ENCODE measurements at places on chromosomes 6 and 20. TPM values are rescaled to one million over a fixed set of nuclear protein-coding genes. Genes with fewer than 3 reads are reported as not detected.

- peak overlapping the region; percentile 69 for H3K4me3 ChIP-seq
- DNase-seq: no peak
- peaks cover 40% of the 10 kb centered on the region for H3K4me1 ChIP-seq
- no peaks in the 10 kb centered on the region for H3K36me3 ChIP-seq
- no peaks in the 10 kb centered on the region for H3K27me3 ChIP-seq
- peak overlapping the region; percentile 88 for H3K27ac ChIP-seq
Measured at GRCh38 chr6:33424855-33425667, 5.2 kb downstream of the SYNGAP1 start.

DNA sequence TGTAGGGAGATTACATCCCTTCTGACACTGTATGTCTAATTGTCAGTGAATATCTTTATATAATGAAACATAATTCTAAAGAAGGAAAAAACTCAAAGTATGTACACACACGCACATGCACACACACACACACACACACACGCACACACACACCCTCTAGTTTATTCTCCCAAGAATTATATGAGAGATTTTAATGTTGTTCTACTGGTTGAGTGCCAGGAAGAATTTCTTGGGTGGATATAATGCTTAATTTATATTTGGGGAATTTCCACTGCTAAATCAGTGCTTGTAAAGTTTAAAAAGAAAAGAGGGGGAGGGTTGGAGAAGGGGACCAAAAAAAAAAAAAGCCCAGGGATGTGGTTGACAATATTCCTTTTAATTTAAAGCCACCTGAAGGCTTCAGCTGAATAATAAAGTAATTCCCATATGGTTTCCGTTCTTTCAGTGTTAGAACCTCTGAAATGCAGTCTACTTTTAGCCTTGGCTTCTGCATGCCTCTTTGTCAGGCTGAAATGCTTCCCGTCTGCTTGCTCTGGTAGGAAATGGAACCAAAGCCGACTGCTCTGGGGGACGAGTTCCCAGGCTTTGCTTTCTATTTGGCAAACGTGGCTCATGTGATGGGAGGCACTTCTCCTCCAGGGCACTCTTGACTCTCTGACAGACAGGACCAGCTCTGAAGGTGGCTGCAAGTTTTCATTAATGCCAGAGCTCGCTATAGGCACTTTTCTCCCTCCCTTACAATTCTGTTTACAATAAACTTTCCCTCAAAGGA, 225.4 kb downstream of the PRL start:
- H3K27ac ChIP-seq: no peak overlapping the region
- no peaks in the 10 kb centered on the region for H3K27me3 ChIP-seq
- no peak for DNase-seq
- no peaks in the 10 kb centered on the region for H3K4me1 ChIP-seq
- H3K4me3 ChIP-seq: no peak overlapping the region
- no peaks in the 10 kb centered on the region for H3K36me3 ChIP-seq

Gene IRF4
- 3.4 TPM for polyA plus RNA-seq

- no peaks in the 10 kb centered on the region for H3K4me1 ChIP-seq
- no peak overlapping the region for H3K27ac ChIP-seq
- H3K27me3 ChIP-seq: no peaks in the 10 kb centered on the region
Measured at GRCh38 chr20:36498386-36499179, 42.7 kb upstream of the MYL9 start.

GRCh38 chr6:25486550-25486949, 165.5 kb upstream of the SCGN start:
- H3K27me3 ChIP-seq: no peaks in the 10 kb centered on the region
- H3K4me3 ChIP-seq: no peak overlapping the region
- H3K27ac ChIP-seq: no peak overlapping the region
- H3K4me1 ChIP-seq: no peaks in the 10 kb centered on the region

Gene FAM83C
- not detected for polyA plus RNA-seq

GRCh38 chr20:33499355-33499754, 9.5 kb downstream of the CBFA2T2 start:
- H3K4me1 ChIP-seq: peaks cover 3% of the 10 kb centered on the region
- no peak overlapping the region for H3K27ac ChIP-seq
- H3K4me3 ChIP-seq: no peak overlapping the region
- DNase-seq: no peak
- H3K36me3 ChIP-seq: peaks cover 4% of the 10 kb centered on the region
- H3K27me3 ChIP-seq: no peaks in the 10 kb centered on the region

DNA sequence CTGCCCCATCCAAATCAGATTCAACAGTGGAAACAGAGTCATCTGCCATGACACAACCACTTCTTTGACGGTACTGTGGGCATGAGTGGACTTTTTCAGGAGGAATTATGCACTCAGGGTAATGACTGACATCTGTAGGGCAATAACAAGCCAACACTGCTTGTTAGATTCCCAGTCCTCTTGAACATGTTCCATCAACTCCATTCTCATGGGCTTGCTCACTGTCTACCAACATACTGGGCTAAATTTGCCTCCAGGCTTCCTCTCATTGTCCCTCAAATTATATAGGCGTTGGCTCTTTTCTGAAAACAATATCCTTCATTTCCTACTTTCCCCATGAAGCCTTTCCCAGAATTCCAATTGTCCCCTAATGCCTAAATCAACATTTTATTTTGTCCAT, 43.1 kb downstream of the ANKEF1 start:
- DNase-seq: no peak
- H3K27ac ChIP-seq: no peak overlapping the region
- H3K27me3 ChIP-seq: no peaks in the 10 kb centered on the region
- no peaks in the 10 kb centered on the region for H3K36me3 ChIP-seq

Gene TFAP2A
- polyA plus RNA-seq: not detected

Gene PCMTD2
- polyA plus RNA-seq: 58.8 TPM

DNA sequence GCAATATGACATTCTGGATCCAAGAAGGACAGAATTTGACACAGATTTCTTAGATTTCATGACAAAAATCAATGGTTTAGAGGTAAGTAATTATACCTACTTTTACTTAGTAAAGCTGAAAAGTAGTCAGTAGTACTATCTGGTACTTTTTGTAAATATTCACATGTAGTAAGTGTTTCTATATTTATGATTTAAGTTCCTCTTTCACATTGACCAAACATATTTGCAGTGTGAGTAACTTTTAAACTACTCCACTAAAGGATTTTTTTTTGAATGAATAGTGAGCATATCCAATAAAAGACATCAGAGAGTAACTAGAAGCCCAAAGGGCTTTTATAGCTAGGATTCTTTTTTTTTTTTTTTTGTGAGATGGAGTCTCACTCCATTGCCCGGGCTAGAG, 60.8 kb downstream of the DNAH8 start:
- no peak for DNase-seq
- no peaks in the 10 kb centered on the region for H3K27me3 ChIP-seq
- no peak overlapping the region for H3K27ac ChIP-seq
- no peak overlapping the region for H3K4me3 ChIP-seq

DNA sequence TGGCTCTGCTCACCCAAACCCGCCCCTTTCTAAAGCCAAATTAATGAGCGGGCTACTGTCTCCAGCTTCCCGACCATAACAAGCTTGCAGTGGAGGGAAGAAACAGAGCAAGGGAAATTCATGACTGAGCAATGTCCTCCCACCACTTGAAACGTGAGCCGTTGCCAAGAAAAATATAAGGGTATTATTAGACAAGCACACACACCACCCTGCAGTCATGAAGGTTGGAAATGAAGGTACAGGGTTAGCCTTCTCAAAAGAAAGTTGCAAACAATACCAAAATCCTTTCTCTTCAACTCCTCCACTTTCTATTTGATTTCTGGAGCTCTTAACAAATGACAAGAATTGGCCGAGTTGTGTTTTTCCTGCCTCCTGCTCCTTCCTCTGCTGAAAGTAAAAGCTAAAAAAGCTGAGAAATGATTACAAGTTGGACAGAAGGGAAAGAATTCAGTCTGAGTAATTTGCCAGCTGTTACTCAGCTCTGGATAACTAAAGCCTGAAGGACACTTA, 151.1 kb upstream of the B3GAT2 start:
- no peak for DNase-seq
- no peak overlapping the region for H3K27ac ChIP-seq
- no peaks in the 10 kb centered on the region for H3K27me3 ChIP-seq
- no peak overlapping the region for H3K4me3 ChIP-seq
- no peaks in the 10 kb centered on the region for H3K36me3 ChIP-seq
